ENCODE measurements at places on chromosomes 1 and 21.
A peak's percentile ranks its signal among the peaks of the same experiment; 100 is the strongest.

DNA sequence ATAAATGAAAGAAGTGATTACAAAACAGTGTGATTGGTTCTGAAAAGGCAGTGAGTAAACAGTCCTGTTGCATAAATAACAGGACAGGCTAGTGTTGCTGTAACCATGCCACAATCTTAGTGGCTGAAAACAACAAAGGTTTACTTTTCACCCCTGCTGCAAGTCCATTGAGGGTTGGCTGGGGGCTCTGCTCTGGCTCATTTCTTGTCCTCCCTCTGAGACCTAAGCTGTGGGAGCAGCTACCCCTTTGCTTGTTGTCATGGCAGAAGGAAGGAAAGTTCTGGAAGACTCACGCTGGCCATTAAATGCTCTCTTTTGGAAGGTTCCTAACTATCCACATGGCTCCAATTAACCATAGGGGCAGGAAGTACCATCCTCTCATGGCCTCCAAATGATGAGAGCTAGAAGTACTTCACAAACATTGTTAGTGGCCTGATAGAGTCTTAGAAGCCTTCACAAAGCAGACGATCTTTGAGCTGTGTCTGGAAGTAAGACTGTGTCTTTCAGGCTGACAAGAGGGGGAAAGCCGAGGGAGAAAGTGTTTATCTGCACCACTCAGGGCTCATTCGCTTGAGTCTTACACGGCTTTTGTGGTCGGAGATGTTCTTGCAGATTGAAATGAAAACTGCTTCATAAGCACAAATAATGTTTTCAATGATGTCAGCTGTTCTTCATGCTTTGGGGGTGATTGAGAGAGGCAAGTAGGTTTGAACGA is 11.9 kb downstream of the RCSD1 start:
- DNase-seq: no peak

DNA sequence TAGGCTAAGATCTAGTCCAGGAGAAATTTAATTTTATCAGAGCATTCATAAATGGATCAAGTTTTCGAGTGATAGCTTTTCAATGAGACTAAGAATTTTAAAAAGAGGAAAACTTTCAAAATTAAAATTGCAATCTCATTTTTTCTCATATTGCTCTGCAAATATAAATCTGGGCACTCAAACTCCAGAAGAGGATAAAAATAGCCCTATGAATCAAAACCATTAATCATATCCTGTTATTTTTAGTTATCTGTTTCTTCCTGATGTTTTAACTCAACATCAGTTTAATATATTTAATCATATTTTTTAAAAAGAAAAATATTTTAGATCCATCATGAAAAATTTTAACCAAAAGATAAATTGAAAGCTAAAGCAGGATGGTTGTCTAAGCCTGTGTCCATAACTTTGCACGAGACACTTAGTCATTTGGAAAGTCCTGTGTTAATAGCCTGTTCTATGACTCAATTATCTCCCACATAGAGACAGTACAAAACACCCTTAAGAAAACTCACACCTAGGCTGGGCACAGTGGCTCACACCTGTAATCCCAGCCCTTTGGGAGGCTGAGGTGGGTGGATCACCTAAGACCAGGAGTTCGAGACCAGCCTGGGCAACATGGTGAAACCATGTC is 17.1 kb upstream of the PRRC2C start:
- no peak for DNase-seq

- DNase-seq: no peak
These were observed 2.5 kb downstream of the SEMA4A start for GRCh38 chr1:156155756-156156510.

DNA sequence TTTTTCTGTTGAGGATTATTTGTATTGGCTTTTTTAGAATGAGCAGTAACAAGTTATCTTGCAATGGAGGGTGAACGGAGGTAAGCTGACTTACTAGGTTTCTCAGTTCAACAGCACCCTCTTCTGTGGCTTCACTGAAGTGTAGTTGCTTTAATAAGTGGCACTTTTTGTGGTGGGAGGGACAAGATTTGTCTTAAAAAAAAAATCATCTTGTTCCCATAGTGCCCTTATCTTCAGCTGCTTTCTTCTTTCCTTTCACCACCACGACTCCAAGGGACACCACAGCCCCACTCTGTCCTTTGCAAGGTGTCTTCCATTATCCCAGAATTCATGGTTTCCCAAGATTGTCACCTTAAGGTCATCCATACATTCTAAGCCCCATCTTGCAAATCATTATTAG is 92.9 kb downstream of the PIGK start:
- peak; percentile 39 for DNase-seq

GRCh38 chr21:33371366-33371765 is 31.8 kb upstream of the IFNGR2 start:
- no peak for DNase-seq

DNA sequence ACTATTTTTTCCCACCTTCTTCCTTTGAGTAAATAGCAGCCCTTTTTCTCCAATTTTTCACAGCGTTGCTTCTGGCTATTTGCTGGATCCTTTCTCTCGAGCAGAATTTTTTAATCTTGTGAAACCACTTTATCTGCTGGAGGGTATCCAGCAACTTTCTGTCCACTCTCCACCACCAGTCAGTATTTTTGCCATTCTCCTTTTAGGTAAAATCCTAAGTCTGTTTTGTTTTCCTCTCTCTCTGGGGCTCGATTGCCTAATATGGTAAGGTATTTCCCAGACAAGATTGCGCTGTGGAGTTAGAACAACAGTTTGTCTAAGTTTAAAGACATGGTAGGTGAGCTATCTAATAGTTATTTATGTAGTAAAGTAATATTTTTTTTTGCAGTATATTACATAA is 156.9 kb downstream of the PPP1R12B start:
- no peak for DNase-seq

DNA sequence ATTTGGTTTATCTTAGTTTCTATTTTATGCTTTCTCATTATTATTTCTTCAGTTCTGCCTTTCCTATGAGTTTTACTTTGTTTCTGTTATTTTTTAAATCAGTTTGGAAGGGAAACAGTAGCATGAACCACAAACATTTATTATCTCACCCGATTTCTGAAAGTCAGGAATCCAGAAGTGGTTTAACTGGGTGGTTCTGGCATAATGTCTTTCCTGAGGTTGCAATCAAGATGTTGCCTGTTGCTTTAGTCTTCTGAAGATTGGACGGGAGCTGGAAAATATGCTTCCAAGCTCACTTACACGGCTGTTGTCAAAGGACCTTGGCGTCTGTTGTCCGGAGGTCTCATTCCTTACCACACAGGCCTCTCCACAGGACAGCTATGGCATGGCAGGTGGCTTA is 50.4 kb downstream of the SNRPE start:
- DNase-seq: no peak

- no peak for DNase-seq
These were observed 8.0 kb downstream of the MED8 start for GRCh38 chr1:43381612-43382011.

- no peak for DNase-seq
These were observed 27.1 kb downstream of the GBP2 start for GRCh38 chr1:89098857-89099256.

DNA sequence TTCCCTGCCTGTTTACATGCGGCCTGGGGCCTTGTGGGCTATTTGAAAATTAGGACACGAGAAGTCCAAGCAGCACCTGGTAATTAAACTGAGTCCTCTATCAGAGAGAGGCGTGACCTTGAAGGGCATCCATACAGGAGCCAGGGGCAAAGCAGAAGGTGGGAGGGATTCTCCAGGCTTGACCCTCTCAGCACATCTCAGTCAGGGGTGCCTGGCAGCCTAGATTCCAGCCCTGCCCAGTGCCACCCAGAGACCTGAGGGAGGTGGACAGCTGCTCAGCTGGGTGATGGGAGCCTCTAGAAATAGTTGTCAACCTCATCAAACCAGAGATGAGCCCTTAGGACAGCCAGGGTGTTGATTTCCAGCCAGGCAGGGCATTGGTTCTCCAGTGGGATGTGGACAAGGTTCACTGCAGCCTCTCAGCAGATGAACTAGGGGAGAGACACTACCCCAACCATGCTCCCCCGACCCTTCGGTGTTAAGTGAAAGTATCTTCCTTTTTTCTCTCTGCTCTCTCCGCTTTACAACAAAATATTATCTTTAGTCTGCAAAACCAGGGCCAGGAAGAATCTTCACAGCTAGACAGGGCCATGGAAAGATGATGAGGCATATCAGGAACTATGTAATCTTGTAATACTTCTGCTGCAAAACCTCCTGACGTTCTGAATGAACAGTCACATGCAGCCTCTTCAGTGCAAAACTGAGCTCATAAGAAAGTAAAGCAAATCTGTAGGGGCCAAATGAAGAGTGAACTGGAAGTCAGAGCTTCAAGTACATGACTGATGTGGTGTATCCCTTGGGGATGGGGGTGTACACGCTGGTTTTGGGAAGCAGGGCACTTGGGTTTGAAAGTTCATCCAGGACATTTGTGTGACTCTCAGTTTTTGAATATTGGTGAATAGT is 35.9 kb upstream of the ATP5PO start:
- no peak for DNase-seq

- DNase-seq: no peak
These were observed 94.5 kb downstream of the ST6GALNAC5 start for GRCh38 chr1:76961820-76962207.

GRCh38 chr1:40362699-40363098 is 10.8 kb upstream of the SMAP2 start:
- no peak for DNase-seq

DNA sequence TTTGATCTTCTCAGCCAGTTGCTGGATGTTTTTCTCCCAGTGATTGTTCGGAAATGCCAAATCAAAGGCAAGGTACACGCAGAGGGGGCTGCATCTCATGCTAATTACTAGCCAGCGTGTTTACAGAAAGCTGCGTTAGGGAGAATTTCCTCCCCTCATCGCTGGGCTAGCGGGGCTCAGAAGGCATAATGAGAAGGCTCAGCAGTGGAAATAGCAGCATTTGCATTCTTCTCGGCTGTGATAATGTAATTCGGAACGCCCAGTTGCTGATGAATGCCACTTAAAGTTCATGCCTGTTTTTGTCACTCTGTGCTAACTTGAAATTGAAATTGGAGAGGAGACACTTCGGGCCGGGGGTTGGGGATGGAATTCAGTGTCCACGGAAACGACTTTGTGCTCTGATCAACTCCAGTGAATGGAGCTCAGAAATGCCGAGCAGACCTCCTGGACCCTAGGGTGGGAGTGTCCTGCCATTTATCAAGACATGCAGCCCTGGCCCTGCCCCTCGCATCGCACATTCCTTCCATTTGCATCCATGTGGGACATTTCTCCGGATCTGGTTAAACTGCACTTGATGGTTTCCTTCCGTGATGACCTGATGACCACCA is 313.4 kb upstream of the C1orf174 start:
- no peak for DNase-seq

- no peak for DNase-seq
These were observed 40.0 kb upstream of the PTPRC start for GRCh38 chr1:198598796-198599321.

DNA sequence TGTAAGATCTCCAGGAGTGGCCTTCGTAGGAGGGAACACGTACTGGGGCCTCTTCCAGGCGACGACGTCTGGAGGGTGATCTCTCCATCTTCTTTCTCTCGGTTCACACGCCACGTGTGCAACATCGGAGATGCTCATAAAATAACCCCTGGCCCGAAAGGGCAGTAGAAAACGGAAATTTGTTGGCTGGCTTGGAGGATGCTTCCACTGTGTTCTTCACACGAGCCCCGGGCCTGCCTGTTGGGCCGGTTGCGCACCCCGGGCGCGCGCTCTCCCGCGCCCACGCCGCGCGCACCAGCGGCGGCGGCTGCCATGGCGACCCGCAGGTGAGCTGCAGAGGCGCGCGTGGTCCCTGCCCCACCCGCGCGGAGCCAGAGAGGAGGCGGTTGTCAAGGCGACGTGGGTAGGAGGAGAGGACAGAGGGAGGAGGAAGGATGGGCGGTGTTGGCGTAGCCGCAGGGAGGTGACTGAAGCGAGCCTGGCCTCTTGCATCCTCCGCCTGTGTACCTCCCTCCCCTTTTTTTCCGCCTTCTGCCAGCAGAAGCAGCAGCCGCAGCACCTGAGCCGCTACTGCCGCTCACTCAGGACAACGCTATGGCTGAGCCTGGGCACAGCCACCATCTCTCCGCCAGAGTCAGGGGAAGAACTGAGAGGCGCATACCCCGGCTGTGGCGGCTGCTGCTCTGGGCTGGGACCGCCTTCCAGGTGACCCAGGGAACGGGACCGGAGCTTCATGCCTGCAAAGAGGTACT is at the start of gene ELAPOR1:
Gene ELAPOR1 (plus strand): TSS at position 526 of the 752 bp plus-strand sequence. CDS start 69 bp downstream, at position 595.
- DNase-seq: no peak

- DNase-seq: no peak
These were observed 92.5 kb upstream of the IRF2BP2 start for GRCh38 chr1:234702342-234703000.

DNA sequence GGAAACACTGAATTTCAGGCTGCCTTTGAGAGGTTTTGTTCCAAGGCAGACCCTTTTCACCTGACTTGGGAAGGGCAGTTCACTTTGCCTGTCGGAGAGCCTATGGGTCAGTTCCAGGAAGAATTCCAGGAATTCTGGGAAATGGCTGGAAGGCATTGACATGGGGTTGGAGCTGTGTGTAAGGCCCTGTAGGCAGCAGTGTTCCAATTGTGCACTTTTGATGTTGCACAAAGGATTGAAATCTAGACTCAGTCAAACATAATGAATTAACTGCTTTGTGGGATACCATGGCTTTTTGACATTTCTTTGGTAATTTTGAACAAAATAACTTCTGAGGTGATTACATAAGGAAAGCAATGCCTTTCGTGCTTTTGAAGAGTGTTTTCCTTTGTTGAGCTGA is 184.6 kb downstream of the SDCCAG8 start:
- no peak for DNase-seq

DNA sequence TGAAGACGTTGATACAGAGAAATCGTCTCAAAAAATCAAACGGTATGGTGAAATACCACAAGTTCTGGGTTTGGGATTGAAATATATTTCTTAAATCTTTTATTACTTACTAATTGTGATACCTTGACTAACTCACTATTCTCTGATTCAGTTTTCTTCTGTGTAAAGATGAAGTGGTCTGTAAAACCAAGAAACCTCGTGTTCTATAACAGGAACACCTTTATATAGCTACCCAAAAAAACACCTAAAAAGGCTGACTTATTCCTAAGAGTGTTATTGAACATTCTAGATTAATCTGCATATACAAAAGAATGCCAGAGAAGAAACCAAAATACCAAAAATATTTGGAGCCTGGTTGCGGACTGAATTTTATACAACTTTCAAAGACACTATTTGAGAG is 721 bp downstream of the LRRIQ3 start:
- no peak for DNase-seq

GRCh38 chr1:41294216-41294615 is 52.1 kb upstream of the SCMH1 start:
- DNase-seq: no peak

GRCh38 chr1:229769006-229769405 is 143.0 kb downstream of the URB2 start:
- DNase-seq: no peak

All from HepG2 (cell line).